ENCODE measurements at places on chromosomes 13 and 19.

DNA sequence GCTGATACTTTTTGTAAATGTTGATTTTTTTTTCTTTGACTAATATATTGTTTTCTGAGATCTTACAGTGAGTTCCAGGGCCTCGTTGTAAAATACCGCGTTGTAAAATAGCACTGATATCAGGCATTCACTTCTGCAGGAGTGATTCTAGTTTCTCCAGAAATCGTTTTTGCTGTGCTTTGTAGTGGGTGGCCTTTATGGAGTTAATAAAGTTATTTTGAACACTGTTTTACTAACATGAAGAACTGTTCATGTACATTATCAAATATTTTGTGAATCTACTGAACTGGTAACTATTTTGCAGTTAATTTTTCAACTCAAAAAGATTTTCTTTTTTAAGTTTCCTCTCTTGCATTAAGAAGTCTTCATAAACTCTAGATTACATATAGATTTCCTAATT lies 985 bp upstream of the ZNF266 start:
- no peak for DNase-seq

GRCh38 chr19:18480006-18480691 lies 41.7 kb downstream of the ELL start:
- no peak for DNase-seq

DNA sequence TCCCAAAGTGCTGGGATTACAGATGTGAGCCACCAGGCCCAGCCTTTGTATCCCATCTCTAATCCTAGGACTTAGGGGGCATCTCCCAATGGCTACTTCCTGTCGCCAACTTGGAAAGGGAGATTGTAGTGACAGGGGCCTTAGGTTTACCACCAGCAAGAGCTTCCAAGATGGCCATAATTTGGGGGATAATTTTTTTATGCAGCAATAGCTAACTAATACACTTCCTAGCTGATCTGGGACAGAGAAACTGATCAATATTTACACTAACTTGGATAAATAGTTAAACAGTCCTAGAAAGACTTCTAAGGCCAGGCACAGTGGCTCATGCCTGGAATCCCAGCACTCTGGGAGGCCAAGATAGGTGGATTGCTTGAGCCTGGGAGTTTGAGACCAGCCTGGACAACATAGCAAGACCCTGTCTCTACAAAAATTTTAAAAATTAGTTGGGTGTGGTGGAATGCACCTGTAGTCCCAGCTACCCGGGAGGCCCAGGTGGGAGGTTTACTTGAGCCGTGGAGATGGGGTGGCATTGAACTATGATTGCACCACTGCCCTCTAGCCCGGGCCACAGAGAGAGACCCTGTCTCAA lies 5.3 kb upstream of the COLGALT1 start:
- DNase-seq: no peak

GRCh38 chr13:110275931-110276552 lies 30.9 kb downstream of the COL4A1 start:
- DNase-seq: peak; percentile 53

- DNase-seq: no peak
Measured at GRCh38 chr19:2428321-2428690, 920 bp upstream of the TIMM13 start.

DNA sequence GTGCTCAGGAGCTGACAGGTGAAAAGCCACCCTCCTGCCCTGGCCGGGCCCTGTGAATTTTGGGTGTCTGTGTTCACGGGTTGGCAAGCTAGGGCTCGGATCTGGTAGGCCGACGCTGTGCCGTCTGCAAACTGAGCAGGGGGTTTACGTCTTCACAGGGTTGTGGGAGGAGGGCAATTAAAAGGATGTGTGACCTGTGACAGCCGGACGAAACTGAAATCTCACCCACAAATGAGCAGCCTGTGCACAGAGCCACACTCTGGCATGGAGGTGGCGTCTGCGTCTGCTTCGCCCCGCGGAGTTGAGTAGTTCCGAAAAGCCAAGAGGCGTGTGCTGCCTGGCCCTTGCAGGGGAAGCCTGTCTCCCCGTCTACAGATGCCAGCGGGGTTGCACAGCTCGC lies 117.3 kb downstream of the KDM4B start:
- DNase-seq: no peak

GRCh38 chr19:54319049-54319448 lies 6.1 kb upstream of the LILRA5 start:
- no peak for DNase-seq

- DNase-seq: peak; percentile 38
Measured at GRCh38 chr19:16180611-16181010, 4.6 kb upstream of the FAM32A start.

GRCh38 chr13:40060296-40061007 lies 405.0 kb downstream of the COG6 start:
- DNase-seq: no peak

- DNase-seq: no peak
Measured at GRCh38 chr19:7262470-7262869, 31.7 kb downstream of the INSR start.

DNA sequence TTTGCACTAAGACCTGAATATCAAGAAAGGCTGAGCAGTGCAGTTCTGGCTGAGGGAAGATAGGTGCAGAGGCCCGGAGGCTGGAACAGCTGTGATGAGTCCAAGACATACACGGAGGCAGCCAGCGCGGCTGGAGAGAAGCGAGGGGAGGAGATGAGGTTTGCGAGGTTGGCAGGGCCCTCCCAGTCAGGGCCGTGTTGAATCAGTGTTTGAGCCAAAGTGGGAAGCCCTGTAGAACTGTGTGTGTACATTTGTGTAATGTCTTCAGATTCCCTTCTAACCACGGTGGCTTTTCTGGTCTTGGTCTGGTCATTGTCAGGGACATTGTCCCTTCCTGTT lies 34.9 kb downstream of the PAK4 start:
- peak; percentile 88 for DNase-seq

GRCh38 chr13:50518781-50519201 lies 324.7 kb downstream of the DLEU7 start:
- DNase-seq: no peak

DNA sequence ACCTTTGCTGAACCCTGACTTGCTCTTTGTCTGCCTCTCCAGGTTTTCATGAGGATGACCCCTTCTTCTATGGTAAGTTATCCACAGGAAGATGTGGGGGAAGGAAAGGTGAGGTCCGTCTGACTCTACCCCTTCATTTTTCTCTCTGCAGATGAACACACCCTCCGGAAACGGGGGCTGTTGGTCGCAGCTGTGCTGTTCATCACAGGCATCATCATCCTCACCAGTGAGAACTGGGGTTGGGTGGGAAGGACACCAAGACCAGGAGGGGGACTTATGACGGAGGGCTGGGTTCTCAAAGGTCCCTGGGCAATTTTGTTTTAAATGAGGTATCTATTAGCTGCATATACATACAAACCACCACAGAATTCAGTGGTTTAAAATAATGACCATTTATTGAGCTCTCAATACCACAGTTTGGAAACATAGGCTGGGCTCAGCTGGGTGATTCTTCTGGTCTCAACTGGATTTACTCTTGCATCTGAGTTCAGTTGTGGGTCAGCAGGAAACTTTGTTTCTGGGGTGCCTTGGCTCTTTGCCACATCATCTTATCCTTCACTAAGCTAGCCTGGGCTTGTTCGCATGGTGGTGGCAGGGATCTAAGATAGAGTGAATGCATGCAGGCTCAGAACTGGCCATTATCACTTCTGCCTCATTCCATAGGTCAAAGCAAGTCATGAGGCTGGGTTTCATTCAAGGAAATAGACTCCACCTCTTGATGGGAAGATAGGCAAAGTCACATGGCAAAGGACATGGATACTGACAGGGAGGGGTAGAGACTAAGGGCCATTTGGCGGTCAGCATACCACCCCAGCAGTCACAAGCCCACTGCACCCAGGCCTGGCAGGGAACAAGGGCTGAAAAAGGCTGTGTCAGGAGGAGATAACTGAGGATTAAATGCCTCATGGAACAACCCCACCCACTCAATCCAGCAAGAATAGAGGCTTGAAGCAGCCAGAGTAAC lies 11.8 kb downstream of the FXYD5 start:
- DNase-seq: no peak

- DNase-seq: no peak
Measured at GRCh38 chr19:34493038-34493648, 11.6 kb downstream of the WTIP start.

- DNase-seq: peak; percentile 61
Measured at GRCh38 chr13:30697996-30698401, 37.3 kb upstream of the ALOX5AP start.

GRCh38 chr19:10501971-10502523 lies 1.1 kb downstream of the KEAP1 start:
- DNase-seq: peak; percentile 62

GRCh38 chr13:113052971-113053370 lies 52.6 kb upstream of the F7 start:
- no peak for DNase-seq

GRCh38 chr13:100124265-100124664 lies 35.4 kb downstream of the PCCA start:
- DNase-seq: no peak

- no peak for DNase-seq
Measured at GRCh38 chr19:31220540-31220939, 128.7 kb downstream of the TSHZ3 start.

GRCh38 chr19:2359992-2360685 lies at the start of gene TMPRSS9:
TMPRSS9 (plus strand) TSS chr19:2360265; CDS start chr19:2389786, 29,521 bp downstream.
- no peak for DNase-seq

- DNase-seq: no peak
Measured at GRCh38 chr19:12703046-12703445, 6.6 kb upstream of the FBXW9 start.

- DNase-seq: no peak
Measured at GRCh38 chr13:41052441-41052840, 8.9 kb upstream of the WBP4 start.

DNA sequence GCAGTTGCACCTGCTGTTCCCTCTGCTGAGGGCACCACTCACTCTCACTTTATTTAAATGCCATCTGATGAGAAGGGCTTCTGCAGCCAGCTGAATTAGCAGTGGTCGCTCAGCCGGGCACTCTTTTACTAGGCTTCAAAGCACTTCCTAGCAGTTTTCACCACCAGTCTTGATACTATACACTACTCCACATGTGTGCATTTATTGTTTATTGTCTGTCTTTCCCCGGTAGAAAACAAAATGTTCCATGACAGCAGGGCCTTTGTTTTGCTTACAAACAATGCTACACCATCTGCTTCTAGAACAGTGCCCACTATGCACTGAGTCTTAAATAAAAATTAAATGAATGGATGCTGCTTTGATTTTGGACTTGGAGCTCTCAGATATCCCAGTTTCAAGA lies 404.9 kb downstream of the FGF14 start:
- DNase-seq: no peak

DNA sequence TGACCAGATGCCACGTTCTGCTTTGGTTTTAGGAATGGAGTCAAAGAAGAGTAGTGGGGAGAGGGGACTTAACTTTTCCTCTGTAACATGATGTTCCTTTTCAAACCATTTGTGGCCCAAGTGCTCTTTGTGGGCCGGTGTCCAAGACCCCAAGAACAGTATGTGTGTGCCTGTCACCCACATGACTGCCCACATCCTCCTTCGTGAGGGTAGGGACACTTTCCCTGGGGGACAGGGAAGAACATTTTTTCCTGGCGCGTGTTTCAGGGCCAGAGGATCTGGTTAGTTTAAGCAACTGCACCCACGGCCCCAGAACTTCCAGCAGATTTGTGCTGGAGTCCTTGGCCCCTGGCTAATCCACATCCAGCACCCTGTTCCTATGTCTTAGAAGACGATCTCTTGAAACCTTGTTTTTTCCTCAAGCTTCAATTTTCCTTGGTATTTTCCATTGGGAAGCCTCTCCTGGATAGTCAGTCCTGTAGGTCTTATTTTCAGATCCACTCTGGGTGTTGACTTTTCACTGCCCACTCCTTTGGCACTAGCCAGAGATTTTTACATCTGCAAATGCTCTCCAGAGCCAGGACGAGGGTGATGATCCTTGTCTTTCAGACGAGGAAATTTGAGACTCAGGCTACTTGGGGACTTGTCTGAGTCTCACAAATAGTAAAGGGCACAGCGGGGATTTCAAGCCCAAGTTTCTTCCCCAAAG lies 10.8 kb upstream of the CCDC97 start:
- DNase-seq: peak; percentile 34

DNA sequence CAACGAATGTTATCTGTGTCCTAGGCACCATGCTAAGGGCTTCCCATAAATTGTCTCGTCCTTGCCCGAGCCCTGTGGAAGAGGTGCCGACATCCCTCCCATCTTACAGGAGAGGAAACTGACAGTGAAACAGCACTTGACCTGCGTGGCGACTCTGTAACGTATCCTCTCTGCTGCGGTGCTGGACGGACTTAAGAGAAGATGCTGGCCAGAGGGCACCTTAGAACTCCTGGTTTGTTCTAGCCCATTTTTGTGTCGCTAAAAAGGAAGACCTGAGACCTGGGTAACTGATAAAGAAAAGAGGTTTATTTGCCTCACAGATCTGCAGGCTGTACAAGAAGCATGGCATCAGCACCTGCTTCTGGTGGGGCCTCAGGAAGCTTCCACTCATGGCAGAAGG lies 68.6 kb downstream of the KCTD15 start:
- no peak for DNase-seq

GRCh38 chr13:50274181-50274580 lies 258.9 kb downstream of the KCNRG start:
- no peak for DNase-seq

- DNase-seq: no peak
Measured at GRCh38 chr19:2617393-2618165, 84.9 kb downstream of the GNG7 start.

- DNase-seq: no peak
Measured at GRCh38 chr13:75395901-75396300, 86.1 kb downstream of the TBC1D4 start.

GRCh38 chr19:42628411-42629140 lies 33.9 kb upstream of the CEACAM8 start:
- no peak for DNase-seq

DNA sequence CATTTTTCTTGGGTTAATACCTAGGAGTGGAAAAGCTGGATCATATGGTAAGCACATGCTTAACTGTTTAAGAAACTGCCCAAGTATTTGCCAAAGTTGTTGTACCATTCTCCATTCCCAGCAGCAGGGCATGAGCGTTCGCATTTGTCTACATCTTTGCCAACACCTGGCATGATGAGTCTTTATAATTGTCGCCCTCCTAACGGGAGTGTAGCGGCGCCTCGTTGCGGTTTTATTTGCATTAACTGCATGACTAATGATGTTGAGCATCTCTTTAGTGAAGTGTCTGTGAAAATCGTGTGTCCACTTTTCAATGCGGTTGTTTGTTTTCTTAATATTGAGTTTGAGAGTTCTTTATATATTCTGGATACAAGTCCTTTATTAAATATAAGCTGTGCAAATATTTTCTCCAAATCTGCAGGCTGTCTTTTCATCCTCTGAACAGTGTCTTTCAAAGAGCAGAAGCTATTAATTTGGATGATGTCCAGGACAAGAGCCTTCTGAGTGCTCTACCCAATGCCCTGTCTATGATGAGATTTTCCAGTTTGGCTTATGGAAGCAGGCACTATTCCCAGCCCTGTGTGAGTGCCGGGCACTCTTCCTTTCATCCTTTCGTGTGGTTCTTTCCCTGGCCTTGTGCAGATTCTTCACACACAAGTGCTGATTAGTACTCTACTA lies 202.0 kb downstream of the FOXO1 start:
- DNase-seq: no peak

GRCh38 chr13:75173457-75174356 lies 308.3 kb downstream of the TBC1D4 start:
- no peak for DNase-seq

All from right hindlimb (tissue), 1 donor.